Activated T-helper 1 cell treated with anti-CD3 and anti-CD28 coated beads, Interleukin-2, amount 50 U/mL, for 16 hours (primary cell): ENCODE measurements at places on chromosomes 2 and 18.

DNA sequence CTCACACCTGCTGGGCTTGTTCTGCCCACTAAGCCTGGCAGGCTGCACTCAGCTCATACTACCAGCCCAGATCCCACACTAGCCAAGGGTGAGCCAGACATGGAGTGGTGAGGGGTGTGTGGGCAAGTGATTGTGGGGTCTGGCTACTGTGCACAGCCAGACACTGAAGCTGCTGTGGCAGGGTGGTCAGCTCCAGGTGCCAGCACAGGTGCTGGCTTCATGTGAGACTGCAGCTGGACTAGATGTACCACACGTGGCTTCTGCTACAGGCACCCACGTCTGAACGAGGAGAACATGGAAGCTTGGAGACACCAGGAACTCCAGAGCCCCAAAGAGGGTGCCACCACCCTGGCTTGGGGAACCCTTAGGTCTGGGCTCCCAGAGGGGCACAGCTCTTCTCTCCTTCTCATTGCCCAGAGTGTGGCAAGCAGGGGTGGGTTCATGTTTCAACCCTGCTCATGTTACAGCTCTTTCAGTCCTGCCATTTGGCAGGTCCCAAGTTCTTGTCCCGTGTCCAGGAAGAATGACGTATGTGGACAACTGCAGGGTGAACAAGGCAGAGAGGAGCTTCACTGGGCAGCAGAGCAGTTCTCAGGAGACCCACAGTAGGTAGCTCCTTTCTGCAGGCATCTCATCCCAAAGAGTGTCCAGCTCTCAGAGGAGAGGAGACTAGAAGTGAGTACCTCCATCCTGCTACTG lies 1624.2 kb upstream of the TMEFF2 start:
- no peak for DNase-seq

GRCh38 chr2:227430639-227431038 lies 41.3 kb upstream of the AGFG1 start:
- no peak for DNase-seq

GRCh38 chr2:26568076-26568890 lies 72.9 kb downstream of the CIB4 start:
- DNase-seq: no peak

- no peak for DNase-seq
These were observed 39.8 kb downstream of the PIAS2 start for GRCh38 chr18:46877329-46877987.

DNA sequence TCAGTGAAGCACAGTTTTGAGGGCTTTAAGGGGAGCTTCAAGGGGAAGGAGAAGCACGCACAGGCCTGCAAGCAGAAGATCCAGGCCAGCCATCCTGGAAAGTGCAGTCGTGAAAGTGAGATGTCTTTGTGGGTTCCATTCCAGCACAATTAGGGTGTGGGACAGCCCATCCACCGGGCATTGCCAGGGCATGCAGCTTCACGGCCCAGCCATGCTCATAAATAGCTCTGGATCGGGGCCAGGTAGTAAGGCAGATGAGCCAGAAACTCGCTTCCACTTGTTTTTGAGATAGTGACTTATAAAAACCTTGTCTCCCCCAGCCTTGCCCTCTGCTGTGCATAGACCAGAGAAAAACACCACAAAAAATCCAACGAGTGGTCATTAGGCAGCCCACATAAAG lies 21.0 kb downstream of the KDSR start:
- DNase-seq: no peak

DNA sequence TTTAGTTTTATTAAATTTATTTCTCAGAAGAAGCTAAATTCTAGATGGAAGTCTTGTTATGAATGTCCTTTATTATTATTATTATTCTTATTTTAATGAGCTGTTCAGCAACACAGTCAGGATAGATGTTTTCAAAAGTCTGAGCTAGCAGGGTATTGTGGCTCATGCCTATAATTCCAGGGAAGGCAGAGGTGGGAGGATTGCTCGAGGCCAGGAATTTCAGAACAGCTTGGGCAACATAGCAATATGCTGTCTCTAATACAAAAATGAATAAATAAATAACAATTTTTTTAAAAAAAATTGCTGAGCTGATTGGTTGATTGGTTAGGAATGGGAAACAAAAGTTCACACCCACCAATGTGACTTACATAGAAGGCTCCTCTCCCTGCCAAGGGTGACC lies 274.1 kb upstream of the CYRIA start:
- no peak for DNase-seq

DNA sequence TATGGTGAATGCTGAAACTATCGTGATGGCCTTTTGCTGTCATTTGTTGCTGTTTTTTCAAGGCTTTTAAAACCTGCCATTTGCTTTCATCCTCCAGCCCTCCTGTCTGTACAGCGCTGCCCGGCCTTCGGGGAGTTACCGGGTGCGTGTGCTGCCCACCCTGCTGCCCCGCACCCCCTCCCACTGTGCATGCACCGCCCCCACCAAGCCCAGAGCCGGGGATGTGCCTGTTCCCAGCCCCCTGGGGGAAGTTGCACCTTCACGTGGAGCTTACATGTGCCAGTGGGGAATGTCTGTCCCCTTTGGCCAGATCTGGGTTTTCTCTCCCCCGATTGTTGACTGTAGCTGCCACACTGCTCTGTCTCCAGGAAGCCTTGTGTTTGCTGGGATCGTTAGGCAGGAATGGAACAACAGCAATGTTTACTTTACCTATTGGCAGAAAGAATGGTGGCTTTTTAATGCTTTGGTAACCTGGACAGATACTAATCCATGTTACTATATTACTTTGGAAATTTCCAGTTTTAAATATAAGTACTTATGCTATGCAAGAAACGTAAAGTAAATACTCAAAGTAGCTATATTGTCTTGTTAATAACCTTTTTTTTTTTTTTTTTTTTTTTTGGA lies 64.8 kb upstream of the RBM44 start:
- DNase-seq: no peak

DNA sequence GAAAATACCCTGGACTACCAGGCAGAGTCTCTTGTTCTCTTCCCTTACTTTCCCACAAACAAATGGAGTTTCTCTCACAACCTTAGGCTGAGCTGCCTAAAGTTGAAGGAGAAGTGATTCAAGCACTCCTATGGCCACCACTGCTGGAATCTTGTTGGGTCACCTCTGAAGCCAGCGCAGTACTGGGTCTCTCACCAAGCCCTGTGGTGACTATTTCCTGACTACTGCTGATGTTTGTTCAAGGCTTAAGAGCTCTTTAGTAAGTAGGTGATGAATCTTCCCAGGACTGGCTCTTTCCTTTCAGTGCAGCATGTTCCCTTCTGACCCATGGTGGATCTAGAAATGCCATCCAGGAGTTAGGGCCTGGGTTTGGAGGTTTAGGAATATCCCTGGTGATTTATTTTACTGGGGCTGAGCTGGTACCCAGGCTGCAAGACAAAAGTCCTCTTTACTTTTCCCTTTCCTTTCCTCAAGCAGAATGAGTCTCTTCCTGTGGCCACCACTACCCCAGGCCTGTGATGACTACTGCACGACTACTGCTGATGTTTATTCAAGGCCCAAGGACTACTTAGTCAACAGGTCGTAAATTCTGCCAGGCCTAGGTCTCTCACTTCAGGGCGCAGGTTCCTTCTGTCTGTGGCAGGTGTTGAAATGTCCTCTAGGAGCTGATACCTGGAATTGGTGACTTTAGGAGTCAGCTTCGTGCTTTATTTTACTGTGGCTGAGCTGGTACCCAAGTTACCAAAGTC lies 121.8 kb downstream of the SLC4A10 start:
- no peak for DNase-seq

DNA sequence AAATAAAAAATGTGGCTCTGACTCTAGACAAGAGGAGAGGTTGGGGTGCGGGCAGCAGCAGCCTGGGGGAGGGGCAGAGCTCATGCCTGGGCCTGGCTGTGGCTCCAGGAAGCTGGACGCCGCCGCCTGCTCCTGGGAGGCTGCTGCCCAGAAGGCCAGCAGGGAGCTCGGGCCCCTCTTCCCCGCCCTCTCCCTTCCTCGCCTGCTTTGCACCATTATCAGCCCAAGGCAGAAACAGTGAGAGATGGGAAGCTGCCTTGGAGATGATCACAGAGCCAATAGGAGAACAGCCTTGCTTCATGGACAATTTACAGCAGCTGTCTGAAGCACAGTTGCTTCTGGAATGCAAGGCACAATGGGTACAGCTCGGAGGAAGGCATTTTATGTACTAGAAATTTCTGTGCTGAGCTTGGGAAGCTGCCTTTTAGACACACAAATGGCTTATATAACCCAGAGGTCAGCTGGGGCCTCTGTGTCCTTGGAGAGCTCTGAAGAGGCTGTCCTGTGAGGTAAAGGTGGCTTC lies 55.3 kb upstream of the AFF3 start:
- DNase-seq: no peak

DNA sequence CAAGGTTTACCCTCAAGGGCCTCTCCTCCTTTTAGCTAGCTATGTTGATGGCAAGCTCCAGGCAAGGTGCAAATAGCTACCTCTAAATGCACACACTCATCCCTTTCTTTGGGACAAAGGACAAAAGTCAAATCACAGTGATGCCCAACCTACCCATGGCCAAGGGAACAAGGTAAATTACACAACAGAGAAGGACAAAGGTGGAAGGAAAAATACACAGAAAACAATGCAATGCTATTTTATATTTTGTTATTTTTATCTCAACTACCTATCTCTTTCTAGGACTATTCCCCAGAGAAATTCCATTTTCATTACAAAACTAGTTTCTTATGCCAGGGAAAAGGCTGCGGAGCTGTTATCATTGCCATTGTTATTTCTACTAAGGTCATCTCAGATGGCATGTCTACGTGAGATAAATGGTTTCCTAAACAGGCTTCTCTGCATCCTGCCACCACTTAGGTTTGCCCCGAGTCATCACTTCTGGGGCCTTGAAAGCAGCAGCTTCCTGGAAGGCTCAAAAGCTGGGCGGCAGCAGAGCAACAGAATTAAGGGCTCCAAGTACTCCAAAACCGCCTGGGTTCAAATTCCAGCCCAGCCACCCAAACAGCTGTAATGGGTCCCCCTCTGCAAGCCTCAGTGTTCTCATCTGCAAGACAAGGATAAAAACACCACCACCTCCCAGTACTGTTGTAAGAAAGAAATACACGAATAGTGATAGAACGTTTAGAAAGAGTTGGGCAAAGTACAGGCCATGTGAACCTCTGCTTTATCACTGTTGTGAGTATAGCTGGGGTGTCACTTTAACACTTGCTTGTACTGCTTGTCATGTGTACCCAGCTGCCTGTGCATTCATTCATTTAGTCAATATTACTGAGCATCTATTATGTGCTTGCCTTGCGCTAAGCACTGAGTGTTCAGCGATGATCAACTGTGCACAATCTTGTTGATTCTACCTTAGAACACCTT lies 20.9 kb downstream of the BCL2 start:
- no peak for DNase-seq

DNA sequence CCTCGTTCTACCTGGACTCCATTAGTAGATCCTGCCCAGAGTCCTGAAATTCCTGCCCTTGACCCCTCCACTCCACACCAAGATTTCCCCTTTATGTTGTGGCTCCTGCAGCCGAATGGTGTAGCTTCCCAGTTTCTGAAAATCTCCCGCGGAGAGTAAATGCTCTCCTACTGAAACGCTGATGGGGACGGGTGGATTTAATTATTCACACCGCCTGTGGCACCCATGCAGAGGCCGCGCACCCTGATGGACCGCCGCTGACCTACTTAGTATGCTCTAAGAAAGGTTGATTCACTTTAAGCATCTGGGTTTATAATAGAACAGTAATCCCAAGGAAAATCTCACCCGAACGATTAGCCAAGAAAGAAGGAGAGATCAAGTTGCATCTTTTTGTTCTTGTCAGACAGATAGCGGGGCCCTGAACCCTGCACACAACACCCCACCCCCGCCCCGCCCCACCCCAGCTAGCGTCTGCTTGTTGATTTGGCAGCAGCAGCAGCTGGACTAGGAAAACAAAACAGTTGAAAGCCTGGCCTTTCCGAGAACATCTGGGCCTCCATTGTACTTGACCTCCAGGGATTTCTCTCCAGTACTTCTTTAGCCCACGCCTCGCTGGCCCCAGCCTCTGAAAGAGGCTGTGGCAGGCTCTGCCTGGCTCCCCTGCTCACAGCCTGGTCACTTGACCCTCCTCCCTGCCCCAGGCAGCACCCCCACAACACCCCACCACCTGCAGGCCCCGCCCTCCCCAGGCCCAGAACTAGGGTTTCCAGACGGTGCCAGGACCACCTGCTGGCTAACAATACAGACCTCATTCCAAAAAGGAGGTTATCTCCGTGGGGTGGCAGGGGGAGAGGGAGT lies 53.6 kb downstream of the DPYSL5 start:
- no peak for DNase-seq

DNA sequence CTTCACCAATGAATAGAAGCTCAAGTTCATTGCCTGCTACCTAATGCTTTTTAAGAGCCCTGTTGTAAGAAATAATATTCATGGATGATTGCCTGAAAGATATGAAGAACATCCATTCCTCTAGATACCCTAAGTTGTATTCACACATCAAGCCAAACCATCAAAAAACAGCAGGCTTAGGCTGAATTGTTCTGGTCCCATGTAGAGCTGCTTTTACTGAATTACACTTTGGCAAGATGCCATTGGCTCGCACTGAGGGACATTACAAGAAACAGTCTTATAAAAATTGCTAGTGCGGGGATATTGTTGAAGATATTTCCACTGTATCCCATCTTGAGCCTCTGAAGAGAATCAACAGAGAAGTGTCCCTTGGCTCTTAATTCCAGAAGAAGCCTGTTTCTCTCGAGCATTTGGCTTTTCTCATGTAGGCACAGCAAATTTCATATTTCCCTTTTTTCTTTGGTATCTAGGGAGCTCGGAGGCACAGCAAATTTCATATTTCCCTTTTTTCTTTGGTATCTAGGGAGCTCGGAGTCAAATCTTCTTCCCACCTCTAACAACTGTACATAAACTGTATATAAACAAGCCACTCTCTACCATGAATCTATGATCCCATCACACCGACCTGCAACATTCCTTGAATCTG lies 107.5 kb downstream of the COLEC12 start:
- DNase-seq: no peak

DNA sequence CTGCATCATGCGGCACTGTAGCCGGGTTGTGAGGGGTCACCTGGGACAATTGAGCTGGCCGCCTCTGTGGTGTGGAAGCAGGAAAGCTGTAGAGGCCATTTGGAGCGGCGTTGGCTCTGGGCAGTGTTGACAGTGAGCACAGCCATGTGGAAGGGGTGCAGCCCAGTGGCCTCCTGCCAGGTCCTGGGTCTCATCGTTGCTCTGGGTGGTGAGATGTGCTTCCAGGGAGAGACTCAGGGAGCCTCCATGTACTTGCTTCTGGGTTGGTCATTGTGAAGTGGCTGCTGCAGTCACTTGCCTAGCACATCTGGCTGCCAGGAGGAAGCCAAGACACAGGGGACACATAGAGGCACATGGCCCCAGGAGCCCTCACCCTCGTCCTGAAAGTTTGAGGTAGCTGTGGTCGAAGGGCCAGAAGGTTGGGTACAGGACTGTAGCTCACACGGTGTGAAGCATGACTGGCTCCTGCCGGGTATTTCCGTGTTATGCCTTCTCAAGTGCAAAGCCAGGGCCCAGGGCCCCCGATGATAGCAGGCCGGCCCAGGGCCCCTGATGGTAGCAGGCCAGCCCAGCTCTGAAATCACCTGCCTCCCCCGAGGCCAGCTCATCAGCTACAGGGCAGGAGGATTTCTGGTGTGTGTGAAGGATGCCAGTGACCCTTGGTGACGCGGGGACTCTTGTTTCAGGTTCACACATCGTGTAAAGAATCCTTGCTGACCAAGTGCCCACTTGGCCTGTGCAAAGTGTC lies 82.6 kb downstream of the DGKD start:
- no peak for DNase-seq
